ENCODE measurements at places on chromosomes 4 and X.

- DNase-seq: no peak
Observed at GRCh38 chr4:98710831-98711230, 52.4 kb upstream of the TSPAN5 start.

DNA sequence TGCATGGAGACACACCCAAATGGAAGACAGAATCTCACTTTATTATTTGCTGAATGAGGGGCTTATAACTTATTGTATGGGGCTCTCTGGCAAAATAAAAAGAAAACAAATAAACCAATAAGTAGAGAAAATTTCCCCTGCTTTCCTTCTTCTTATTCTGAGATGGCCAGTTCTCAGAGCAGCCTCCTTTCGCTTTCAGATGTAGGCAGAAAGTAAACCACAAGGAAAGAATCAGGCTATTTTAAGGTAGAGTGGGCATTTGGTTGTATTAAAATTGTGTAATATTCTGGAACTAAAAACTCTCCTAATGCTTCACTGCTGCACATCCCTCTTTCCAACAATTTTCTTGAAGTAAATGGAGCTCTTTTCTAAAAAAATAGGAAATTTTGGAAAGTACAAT is 241.8 kb downstream of the GALNTL6 start:
- no peak for DNase-seq

- peak; percentile 25 for DNase-seq
Observed at GRCh38 chrX:13579661-13580060, 10.3 kb downstream of the EGFL6 start.

DNA sequence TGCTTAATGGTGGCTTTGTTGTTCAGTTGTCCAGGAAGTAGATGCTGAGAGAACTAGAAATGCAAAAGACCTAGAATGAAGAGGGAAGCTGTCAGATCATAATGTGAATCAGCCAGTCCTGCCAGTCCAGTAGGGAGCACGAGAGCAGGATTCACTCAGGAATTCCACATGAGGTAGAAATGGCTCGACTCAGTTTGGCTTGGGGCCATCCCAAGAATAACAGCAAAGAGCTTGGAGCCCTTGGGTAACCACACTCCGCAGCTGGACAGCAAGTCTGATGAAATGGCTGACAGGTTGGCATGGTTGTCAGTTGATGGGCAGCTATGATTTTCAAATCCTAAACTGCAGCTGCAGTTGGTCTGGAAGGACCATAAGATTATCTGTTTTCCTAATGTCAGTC is 44.5 kb upstream of the WDR1 start:
- no peak for DNase-seq

GRCh38 chrX:17597836-17598439 is 139.4 kb upstream of the SCML1 start:
- no peak for DNase-seq

DNA sequence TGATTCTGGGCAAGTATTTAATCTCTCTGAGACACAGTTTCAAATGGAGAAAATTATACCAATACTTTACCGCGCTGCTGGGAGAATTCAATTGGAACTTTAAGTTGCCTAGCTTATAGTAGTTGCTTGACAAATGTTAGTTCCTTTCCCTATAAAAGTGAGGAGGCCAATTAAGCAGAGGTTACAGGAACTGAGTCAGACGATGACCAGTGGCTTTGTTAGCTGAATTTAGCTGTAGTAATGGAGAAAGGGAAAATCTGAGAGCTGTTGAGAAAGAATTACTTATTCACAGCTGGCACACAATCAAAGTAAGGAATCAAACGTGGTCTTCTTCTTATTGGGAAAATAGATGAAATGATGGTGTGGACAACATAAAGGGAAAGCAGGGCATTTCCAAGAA is 29.6 kb downstream of the SMARCA1 start:
- no peak for DNase-seq

DNA sequence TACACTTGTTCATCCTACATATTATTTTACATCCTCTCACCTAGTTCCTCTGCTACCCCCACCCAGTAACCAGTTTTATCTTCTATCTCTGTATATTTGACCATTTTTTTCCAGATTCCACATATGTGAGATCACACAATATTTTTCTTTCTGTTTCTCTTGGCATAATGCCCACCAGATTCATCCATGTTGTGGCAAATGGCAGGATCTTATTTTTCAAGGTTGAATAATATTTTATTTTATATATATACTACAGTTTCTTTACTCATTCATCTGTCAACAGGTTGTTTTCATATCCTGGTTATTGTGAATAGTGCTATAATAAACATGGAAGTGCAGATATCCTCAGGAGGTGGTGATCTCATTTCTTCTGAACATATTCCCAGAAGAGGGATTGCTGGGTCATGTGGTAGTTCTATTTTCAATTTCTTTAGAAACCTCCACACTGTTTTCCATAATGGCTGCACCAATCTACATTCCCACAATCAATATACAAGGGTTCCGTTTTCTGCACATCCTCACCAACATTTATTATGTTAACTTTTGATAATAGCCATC is 48.2 kb downstream of the THAP9 start:
- DNase-seq: no peak

GRCh38 chr4:43587758-43588157 is 695.2 kb downstream of the GRXCR1 start:
- peak; percentile 40 for DNase-seq

- no peak for DNase-seq
Observed at GRCh38 chr4:8227201-8227770, 28.2 kb downstream of the SH3TC1 start.

DNA sequence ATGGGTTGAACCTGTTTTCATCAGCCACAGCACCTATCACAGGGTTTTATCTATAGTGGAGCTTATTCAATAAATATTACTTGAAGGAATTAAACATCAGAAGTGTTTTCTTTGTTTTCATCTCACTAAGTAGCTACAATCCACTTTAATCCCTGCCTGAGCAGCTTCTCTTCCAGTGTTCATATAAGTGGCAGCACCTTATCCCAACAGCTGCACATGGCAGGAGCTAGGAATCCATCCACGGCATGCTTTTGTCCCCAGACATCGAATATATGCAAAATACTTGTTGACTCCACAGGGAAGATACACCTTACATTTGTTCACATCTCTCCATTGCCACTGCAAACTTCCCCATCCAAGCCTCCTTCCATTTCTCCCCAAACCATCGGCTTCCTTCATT is 549.8 kb upstream of the FAM241A start:
- no peak for DNase-seq

- no peak for DNase-seq
Observed at GRCh38 chr4:29852537-29852936, 867.6 kb upstream of the PCDH7 start.

DNA sequence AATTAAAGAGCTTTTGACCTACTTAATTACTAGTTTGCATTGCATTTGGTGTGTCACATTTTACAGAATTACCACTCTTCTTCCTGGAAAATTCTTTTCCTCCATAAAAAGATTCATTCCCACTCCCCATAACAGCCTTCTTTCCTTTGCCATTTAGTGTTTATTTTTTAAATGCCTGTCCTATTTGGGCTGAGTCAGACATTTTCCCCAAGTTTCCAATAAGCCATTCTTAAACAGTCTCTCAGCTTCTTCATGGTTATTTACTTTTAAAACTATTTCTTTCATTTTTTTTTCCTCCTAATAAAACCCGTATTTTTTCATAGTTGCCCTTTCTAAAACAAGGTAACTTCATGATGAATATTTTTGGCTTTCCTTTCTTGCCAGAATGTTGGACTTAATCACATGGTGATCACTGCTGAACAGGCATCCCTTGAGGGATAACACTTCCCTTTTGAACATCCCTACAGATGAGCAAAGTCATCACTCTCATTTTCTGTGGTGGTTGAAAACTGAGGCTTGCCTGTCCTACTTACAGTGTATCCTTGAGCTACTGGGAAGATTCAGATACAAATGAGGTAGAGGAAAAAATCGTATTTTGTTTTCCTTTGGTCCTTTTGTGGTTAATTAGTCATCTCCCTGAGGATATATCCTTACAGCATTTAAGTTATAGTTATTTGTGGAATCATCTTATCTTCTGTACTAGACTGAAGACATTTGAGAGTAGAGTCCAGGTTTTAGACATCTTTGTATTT is 520.5 kb upstream of the NR3C2 start:
- peak; percentile 1 for DNase-seq

GRCh38 chr4:60588556-60588955 is 611.6 kb upstream of the ADGRL3 start:
- DNase-seq: no peak

- DNase-seq: no peak
Observed at GRCh38 chr4:145260091-145260490, 79.7 kb upstream of the OTUD4 start.

DNA sequence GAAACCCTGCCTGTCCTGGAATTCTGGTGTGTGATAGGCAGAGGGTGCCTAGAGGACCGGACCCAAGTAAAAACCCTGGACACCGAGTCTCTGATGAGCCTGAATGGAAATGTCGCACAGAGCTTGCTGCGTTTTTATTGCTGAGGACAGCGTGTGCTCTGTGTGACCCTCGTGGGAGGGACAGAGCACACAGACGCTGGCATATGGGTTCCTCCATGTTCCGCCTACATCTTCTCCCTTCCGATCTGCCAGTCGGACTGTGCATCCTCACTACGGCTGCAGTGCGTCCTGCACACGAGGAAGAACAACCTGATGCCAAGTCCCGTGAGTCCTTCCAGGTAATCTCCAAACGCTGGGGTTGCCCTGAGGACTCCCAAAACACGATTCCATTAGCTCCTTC is 68.3 kb downstream of the AFAP1 start:
- no peak for DNase-seq

DNA sequence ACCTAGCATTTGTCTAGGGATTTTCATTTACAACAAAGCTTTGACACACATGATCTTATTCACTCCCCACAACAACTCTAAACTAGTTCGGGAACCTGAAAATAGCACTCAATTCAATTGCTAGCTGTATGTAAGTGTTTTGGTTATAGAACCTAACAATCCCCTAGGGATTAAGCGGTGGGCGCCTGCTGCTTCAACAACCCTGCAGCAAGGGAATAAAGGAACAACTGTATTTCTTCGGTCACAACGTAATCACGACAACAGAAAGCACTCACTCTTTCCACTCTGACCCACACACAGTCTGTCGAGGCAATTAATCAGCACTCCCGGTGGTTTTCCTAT is 674 bp upstream of the DIAPH2 start:
- DNase-seq: peak; percentile 91

- no peak for DNase-seq
Observed at GRCh38 chrX:121987163-121987562, 939.8 kb downstream of the GLUD2 start.

GRCh38 chr4:91233164-91233563 is 1070.6 kb upstream of the GRID2 start:
- no peak for DNase-seq

DNA sequence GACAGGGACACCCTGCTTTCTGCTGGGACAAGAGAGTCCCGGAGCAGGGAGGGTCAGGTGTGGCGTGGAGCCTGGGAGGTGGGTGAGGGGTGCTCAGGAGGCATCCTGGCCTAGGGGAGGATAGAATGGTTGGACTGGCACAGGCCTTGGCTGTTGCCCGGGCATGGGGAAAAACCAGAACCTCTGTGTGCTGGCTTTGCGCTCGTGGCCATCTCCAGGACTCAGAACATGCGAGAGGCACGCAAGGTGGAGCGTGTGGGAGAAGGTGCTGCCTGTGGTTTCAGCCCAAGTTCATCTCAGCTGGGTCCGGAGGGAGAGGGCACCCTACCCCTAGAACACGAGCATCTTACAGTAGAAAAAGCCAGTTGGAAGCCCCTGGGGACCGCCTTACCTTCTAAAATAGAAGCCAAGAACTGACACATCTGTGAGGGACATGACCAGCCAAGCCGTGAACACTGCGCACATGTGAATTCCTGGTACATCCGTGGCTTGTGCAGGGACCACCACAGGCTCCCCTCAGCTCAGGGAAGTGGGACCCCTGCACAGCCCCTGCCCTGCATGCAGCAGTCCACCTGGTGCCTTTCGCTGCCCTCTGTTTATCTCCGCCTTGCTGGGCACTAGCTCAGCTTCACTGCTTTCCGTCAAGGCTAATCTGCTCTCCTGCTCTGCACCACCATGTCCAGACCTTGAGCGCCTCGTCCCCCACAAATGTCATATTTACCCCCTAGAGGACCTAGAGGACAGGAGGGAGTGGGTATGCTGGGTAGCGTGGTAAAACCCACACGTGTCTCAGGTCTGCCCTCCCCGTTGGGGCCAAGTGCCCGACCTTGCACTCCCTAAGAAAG is 13.5 kb downstream of the MSANTD1 start:
- DNase-seq: no peak

DNA sequence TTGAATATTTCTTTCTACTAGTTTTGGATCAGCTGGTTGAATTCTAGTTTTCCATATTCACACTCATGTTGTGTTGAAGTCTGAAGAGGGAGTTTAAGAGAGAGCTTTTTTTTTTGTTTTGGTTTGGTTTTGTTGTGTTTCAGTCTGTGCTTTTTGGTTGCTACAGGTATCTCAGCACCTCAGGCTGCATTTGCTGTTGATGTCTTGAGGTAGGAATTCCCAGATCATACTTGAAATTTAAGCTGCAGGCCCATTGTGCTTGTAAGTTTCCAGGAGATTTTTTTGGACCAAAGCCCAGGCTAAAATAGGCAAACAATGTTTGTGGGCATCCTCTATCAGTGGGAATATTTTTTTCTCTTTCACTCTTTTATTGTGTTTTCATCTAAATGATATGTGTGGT is 190.2 kb upstream of the AGA start:
- DNase-seq: no peak

DNA sequence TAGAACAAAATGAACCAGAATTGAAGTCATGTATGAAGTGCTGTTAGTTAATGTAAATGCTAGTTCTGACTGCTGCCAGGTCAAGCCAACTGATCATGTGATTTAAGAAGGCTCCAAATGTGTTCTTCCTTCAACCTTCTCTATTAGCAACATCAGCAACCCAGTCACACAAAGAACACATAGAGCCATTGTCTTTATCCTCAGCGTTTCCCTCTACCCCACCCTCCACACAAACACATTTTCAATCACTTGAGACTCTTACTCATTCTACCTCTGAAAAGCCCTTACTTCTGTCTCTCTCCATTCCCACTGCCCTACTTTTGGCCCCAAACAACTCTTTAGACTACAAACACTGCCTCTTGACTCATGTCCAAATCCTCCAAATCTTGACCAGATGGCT is 89.7 kb upstream of the KDR start:
- peak; percentile 44 for DNase-seq

DNA sequence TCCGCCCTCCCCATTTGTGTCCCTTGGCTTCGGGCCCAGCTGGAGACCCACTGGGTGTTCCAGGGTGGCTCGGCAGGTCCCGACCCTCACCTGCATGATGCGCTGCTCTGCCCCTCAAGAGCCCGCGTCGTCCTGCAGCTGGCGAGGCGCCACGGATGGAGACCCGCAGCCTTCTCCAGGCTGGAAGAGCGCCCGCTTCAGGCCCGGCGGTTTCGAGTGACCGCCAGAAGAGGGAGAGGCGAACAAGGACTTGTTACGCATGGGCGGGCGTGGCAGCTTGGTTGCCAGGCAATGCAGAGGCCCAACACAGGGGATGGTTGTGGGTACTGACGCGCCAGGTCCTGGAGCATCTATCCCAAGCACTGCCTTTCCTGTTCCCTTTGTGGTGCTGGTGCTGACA is at the start of gene PDCL2:
Gene PDCL2 (minus strand): TSS at position 232 of the 400 bp plus-strand sequence. CDS start 136 bp downstream, at position 96.
- no peak for DNase-seq
